Stimulated activated CD4-positive, alpha-beta T cell treated with anti-CD3 and anti-CD28 coated beads, Interleukin-1b, Interleukin-23, amount 100 ng/mL, for 48 hours (primary cell): ENCODE measurements at places on chromosomes 5 and 9.

- DNase-seq, result no peak
These were observed 272.6 kb upstream of the IRX2 start for GRCh38 chr5:3024126-3024525.

- DNase-seq, result no peak
These were observed 21.6 kb upstream of the ERAP1 start for GRCh38 chr5:96829297-96829696.

- no peak for DNase-seq
These were observed 45.9 kb downstream of the C9orf50 start for GRCh38 chr9:129574911-129575585.

GRCh38 chr5:151106509-151106908, 25.7 kb upstream of the TNIP1 start:
- no peak for DNase-seq

DNA sequence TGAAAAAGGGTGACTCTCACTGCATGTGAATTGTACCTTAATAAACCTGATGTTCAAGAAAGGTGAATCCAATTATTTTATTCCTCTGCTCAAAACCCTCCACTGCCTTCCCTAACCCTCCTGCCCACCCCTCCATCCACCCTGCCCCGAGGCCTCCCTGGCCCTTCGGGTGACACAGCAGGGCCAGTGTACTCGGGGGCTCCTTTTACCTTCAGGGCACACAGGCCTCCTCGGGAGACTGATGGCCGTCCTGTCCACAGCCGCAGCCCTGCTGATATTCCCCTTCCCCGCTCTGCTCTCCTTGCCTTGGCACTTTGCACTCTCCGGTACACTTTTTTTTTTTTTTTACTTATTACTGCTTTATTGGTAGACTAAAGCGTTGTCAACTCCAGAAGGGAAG, 234.0 kb downstream of the CACNA1B start:
- DNase-seq, result no peak

DNA sequence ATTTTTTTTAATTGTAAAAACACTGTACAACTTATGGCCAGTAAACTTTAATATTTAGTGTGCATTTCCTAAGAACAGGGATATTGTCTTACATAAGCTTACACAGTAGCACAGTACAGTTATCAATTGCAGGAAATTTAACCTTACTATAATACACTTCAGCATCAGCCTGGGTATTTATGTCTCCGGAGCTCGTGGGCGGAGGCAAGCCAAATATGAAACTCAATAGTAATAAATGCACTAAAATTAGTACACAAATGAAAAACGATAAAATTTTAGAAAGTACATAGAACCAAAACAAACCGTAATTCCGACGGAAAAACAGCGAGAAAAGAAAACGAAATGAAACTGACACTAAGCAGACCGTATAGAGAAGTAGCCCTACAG, 91.2 kb downstream of the ANXA2R start:
- peak; percentile 19 for DNase-seq

GRCh38 chr9:91321691-91322090, 40.0 kb downstream of the AUH start:
- DNase-seq, result no peak

DNA sequence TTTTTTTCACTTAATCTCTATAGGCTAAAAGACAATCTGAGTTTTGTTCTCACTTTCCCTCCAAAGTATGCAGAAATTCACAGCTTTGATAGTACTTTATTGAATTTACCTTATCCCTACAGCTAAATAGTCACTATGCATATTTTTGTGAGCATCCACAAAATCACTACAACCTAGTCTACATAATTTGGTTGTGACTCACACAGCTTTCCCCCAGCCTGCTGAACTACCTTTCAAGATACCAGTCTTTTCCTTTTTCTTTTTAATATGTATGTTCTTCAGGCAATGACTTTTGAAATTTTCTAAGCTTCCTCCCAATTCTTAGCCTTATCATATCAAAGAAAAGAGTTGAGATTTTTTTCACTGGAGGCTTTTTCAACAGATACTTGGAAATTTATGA, 347.3 kb upstream of the CDH6 start:
- DNase-seq, result no peak

DNA sequence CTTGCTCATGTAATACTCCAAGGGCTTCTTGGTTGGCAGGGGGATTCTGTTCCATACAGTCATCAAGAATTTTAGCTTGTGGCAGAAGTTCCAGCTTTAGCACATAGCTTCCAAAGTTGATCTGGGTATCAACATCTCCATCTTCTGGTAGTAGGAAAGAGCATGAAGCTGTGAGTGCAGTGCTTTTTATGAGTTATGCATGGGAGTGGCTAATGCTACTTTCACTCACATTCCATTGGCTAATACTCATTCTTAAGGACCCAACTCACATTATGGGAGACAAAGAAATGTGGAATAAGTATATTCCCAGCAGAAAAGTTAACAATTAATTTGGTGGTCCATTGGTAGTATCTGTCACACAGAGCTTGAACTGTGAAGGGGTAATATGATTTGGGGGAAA, 194.2 kb upstream of the CHD1 start:
- no peak for DNase-seq

GRCh38 chr9:10806868-10807267, 194.1 kb upstream of the PTPRD start:
- no peak for DNase-seq

DNA sequence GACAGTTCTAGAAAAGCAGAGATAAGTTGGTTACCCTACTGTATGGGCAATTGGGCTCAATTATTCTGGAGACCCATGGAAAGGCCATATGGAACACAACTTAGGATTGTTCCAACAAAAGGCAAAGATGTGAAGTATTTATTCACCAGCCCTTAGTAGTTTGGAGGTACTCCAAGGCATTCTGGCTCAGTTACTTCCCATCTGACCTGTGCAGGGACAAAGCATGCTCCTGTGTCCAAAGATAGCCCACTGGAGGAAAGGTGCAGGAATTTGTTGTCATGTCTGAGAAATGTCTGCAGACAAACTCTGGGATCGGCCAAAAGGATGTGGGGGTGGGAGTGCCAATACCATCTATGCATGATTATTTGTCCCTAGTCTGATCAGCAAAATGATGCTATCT, 279.5 kb upstream of the PTGER4 start:
- no peak for DNase-seq

DNA sequence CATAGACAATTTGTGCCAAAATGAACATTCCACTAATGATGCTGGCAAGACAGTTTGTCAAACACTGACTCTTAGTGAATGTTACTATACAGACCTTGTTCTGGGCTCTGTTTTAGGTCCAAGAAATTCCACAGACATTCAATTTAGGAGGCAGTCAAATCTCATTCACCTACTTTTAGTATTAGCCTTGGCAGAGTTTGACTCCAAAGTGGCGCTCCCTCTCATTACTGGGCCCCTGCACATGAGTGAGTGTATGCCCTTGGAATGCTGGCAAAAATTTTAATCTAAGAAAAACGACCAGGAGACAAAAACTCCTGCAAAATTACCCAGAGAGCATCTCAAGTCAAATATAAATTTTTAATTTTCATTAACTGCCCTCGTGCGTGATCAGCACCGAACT, 94.9 kb upstream of the SLC27A6 start:
- DNase-seq, result no peak

- DNase-seq, result no peak
These were observed 326.7 kb upstream of the EFNA5 start for GRCh38 chr5:107997338-107997980.

- peak; percentile 58 for DNase-seq
These were observed 1.0 kb upstream of the GOLGA1 start for GRCh38 chr9:124941679-124942561.

DNA sequence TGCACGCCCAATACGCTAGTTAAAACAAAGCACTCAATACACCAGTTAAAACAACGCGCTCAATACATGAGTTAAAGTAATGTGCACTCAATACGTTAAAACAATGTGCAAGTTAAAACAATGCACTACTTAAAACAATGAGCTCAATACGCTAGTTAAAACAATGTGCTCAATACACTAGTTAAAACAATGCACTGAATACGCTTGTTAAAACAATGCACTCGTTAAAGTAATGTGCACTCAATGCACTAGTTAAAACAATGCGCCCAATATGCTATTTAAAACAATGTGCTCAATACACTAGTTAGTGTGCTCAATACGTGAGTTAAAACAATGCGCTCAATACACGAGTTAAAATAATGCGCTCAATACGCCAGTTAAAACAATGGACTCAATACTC, 185.0 kb downstream of the TRIO start:
- DNase-seq, result no peak

DNA sequence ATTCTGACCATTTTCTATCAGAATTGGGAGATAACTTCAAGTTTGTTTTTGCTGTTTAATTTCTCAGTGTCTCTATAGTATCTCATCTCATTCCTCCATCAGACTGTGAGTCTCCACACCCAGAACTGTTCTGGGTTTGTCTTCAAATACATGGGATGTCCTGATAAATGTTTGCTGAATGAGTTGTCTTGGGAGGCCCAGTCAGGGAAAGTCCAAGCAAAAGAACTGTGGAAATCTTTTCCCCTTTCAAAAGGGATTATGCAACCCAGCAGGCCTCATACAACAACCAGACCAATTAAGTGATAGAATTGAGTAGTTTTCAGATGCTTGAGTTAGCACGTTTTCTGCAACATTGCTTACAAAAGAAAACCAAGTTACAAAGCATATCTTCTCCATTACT, 324.4 kb downstream of the BRINP1 start:
- DNase-seq, result no peak
